ENCODE measurements at places on chromosomes 1 and 21.

DNA sequence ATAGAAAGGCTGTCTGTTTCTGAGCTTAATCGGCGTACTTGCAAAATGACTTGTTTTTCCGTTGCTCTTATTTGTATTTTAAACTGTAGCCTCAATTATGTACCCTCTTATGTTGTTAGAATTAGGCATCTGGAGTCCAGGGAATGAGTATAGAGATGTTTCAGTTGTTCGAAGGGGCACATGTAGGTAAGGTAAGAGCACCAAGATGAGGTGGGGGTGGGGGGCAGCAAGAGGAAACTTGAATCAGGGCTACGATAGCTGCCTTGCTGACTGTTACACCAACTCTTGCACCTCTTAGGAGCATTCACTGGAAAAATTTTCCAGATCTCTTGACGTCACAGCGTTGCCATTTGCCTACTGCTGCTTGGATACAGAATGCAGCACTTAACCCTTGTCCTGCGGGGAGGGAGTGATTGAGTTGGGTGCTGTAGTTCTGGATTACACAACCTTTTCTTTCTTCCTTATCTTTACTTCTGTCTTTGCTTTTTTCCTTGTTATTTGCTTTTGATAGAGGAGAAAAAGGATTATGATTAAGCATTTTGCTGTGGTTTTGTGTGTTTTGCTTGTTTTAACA is 3.2 kb downstream of the ATP1B1 start:
- DNase-seq: peak; percentile 57

GRCh38 chr1:174217787-174218574 is 58.7 kb downstream of the RABGAP1L start:
- peak; percentile 60 for DNase-seq

- no peak for DNase-seq
Observed at GRCh38 chr1:3807769-3808168, 11.5 kb upstream of the LRRC47 start.

- no peak for DNase-seq
Observed at GRCh38 chr1:200866521-200866920, 6.3 kb upstream of the GPR25 start.

DNA sequence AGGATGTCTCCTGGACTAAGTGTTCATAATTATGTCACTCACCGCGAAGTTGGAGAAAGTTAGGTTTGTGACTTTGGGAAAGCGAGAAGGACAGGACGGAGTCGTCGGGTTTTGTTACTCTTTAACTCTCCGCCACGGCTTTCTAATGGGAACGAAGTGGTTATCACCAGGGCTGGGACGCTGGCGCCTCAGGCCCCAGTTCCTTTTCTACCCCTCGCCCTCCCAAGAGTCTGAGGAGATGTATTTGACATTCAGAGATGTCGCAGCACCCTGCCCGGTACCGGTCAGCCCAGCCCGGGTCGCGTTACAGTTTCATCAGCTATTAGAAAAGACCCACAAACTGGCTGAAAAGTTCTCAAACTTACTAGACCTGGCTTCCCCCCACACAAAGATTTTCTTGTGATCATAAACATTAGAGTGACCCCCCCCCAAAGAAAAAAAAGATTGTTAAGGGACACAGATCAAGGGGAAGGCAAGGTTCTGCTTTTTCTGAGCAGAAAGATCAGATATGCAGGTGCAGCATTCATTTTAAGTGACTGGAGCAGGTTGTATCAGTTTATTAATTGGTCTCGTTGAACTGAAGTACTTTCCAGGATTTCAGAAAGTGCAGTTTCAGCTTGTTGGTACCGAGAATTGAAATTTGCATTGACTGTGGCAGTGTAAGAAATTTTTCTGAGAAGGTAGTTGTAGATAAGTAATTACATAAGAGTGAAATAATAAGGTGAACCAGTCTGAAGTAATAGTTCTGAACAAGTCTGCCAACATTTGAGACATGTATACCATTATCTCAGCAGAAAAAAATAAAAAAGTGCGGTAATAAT is 859 bp upstream of the ZBTB18 start:
- peak; percentile 19 for DNase-seq

DNA sequence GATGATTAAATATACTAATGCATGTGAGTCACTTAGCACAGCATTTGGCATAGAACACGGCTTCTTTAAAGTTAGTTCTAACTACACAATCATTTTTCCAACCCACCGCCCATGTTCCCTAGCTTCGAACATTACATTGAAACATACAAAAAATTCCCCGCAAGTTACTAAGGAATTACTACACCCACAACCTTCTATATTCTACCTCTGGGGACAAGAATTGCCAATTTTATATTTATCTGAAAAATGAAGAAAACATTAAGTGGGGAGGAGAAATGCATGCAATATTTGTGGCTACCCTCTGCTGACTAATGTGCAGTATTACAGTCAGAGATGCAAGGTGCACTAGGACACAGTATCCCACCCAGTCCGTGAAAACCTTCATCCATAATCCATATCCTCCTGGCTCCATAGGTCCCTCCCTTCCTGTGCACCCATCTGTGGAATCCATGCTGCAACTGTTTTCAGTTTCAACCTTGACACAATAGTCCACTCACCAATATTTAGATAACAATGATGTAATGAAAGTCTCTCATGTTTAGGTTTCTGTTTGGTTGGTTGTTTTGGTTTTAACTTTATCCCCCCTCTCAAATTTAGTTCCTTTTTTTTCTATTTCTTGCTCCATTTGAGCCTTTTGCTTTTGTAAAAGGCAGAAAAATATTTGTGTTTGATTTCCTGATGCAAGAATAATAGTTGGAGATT is 31.6 kb downstream of the RGS5 start:
- peak; percentile 80 for DNase-seq

GRCh38 chr1:145936247-145936646 is 9.0 kb upstream of the RBM8A start:
- no peak for DNase-seq

DNA sequence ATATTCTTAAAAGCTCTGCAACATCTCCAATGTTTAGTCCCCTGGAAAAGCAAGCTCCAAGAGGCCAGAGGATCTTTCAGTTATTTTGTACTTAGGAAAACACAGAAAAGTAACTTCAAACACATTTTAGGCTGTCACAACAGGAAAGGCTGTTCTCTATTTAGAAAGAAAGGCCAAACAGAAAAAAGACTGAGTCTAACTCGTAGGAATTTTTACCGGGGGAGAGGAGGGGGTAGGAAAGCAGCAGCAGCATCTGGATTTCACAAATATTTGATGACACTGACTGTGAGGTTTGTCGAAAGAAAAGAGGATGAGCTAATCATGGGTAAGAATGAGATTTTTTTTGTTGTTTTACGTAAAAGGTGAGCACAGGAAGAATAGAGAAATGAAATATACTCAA is 107.1 kb downstream of the EIF4G3 start:
- no peak for DNase-seq

DNA sequence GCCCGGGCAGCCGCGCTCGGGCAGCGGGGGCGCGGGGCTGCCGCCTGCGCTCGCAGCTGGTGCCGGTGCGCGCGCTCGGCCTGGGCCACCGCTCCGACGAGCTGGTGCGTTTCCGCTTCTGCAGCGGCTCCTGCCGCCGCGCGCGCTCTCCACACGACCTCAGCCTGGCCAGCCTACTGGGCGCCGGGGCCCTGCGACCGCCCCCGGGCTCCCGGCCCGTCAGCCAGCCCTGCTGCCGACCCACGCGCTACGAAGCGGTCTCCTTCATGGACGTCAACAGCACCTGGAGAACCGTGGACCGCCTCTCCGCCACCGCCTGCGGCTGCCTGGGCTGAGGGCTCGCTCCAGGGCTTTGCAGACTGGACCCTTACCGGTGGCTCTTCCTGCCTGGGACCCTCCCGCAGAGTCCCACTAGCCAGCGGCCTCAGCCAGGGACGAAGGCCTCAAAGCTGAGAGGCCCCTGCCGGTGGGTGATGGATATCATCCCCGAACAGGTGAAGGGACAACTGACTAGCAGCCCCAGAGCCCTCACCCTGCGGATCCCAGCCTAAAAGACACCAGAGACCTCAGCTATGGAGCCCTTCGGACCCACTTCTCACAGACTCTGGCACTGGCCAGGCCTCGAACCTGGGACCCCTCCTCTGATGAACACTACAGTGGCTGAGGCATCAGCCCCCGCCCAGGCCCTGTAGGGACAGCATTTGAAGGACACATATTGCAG is 3.0 kb downstream of the ARTN start:
- DNase-seq: no peak

DNA sequence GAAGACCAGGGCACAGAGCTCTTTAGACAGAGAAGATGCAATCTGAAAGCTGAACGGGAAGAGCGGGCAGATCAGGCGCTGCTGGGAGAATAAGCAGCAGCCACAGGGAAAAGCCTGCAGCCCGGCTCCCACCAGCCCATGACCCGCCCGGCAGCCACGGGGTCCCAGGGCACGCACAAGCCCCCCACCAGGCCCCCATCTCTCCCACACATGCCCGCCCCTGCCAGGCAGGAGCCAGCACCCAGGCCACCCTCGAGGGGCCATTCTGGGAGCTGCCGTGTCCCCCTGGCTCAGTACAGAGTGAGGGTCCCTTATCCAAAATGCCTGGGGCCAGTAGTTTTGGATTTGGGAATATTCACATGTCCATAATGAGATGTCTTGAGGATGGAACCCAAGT is 16.3 kb downstream of the SLC19A1 start:
- no peak for DNase-seq

- peak; percentile 33 for DNase-seq
Observed at GRCh38 chr1:119227456-119227855, 87.0 kb upstream of the WARS2 start.

GRCh38 chr1:203935321-203935720 is 73.9 kb downstream of the SNRPE start:
- no peak for DNase-seq

GRCh38 chr21:39144191-39144590 is 39.1 kb downstream of the PSMG1 start:
- peak; percentile 11 for DNase-seq

GRCh38 chr1:180902541-180902940 is 10.2 kb upstream of the KIAA1614 start:
- DNase-seq: no peak

DNA sequence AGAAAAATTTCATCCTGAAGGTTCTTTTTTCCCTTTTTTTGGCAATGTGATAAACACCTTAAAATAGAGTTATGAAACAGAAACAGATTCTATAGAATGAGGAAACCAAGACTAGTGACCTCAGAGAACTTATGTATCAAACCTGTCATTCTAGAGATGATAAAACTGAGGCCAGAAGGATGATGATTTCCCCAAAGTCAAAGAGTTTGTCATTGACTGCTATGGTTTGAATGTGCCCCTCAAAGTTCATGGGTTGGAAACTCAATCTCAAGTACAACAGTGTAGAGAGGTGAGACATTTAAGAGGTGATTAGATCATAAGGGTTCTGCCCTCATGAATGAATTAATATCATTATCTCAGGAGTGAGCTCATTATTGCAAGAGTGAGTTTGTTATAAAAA is 13.7 kb upstream of the BEND5 start:
- no peak for DNase-seq

DNA sequence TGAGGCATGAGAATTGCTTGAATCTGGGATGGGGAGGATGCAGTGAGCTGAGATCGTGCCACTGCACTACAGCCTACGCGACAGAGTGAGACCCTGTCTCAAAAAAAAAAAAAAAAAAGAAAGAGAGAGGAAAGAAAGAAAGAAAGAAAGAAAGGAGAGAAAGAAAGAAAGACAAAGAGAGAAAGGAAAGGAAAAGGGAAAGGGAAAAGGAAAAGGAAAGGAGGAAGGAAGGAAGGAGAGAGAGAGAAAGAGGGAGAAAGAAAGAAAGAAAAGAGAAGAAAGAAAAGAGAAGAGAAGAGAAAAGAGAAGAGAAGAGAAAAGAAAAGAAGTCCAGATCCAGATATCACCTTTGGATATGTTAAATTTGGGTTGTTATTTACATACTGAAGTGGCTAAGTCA is 106.0 kb downstream of the DPYD start:
- DNase-seq: no peak

DNA sequence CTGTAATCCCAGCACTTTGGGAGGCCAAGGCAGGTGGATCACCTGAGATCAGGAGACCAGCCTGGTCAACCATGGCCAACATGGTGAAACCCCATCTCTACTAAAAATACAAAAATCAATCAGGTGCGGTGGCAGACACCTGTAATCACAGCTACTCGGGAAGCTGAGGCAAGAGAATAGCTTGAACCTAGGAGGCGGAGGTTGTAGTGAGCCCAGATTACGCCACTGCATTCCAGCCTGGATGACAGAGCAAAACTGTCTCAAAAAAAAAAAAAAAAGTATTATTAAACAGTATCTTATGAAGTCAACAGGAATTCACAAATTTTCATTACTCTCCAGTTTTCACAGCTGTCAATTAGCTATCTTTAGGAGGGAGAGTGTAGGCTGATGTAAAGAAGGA is 3.8 kb downstream of the ACBD6 start:
- no peak for DNase-seq

GRCh38 chr1:167798952-167799351 is 77.2 kb downstream of the MPZL1 start:
- DNase-seq: no peak

- DNase-seq: no peak
Observed at GRCh38 chr1:11434926-11435325, 44.0 kb upstream of the DISP3 start.

- DNase-seq: no peak
Observed at GRCh38 chr1:205774198-205775014, 876 bp downstream of the RAB29 start.

- no peak for DNase-seq
Observed at GRCh38 chr1:59436637-59437036, 139.7 kb downstream of the FGGY start.

- DNase-seq: no peak
Observed at GRCh38 chr1:43976045-43976444, 1.3 kb downstream of the ATP6V0B start.

GRCh38 chr1:221040101-221040500 is 160.9 kb downstream of the HLX start:
- DNase-seq: no peak

DNA sequence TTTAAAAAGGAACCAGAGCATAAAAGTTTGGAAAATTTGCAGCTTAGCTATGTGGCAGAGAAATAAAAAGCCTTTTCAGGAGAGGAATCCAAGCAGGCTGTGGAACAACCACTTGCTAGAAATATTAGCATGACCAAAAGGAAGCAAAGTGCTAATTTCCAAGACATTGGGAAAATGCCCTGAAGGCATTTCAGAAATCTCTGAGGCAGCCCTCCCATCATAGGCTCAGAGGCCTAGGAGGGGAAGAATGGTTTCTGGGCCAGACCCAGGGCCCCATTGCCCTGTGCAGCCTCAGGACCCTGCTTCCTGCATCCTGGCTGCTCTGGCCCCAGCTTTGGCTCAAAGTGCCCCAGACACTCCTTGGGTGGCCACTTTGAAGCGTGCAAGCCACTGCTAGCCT is 56.8 kb downstream of the TENT5C start:
- no peak for DNase-seq

- peak; percentile 55 for DNase-seq
Observed at GRCh38 chr1:168202941-168203654, 22.7 kb upstream of the SFT2D2 start.

- peak; percentile 25 for DNase-seq
Observed at GRCh38 chr1:3321559-3322449, 132.7 kb upstream of the ARHGEF16 start.

- no peak for DNase-seq
Observed at GRCh38 chr1:10490286-10490970, 15.7 kb downstream of the PEX14 start.

DNA sequence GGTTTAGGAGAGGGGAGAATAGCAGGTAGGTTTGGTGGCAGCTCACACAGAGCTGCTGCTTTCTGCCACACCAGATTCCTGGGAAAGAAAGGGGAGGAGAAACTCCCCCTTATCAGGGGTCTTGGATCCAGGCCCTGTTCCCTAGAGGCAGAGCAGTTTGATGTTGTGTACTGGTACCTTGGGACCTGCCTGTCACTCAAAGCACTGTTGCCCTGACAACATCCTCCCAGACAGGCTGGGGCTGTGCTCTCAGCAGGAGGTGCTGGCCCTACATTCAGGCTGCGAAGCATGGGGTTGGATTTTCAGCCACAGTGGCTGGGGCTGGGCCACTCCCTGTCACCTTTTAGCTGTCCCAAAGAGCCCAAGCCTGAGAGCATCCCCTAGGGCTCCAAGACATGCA is 188.0 kb downstream of the GRIK3 start:
- no peak for DNase-seq
